Hematopoietic multipotent progenitor cell (in vitro differentiated cells): ENCODE measurements at places on chromosomes 1 and 21. TPM values are rescaled to one million over a fixed set of nuclear protein-coding genes. Genes with fewer than 3 reads are reported as not detected.

The C1orf94 gene
- not detected for total RNA-seq

The NECTIN4 gene
- under 0.01 TPM for total RNA-seq

The KRTAP11-1 gene
- total RNA-seq: not detected

The RXFP4 gene
- total RNA-seq: not detected

The TLCD4 gene
- total RNA-seq: under 0.01 TPM

The GPR61 gene
- 0.27 TPM for total RNA-seq

The NR5A2 gene
- under 0.01 TPM for total RNA-seq

The TNFRSF4 gene
- 4.3 TPM for total RNA-seq

The ATP1A4 gene
- under 0.01 TPM for total RNA-seq

The KCNJ15 gene
- under 0.01 TPM for total RNA-seq

The CGN gene
- total RNA-seq: 0.81 TPM
